ENCODE measurements at places on chromosomes 6 and 20.

GRCh38 chr6:166826264-166826663 lies 130.1 kb downstream of the RNASET2 start:
- no peak for DNase-seq

- no peak for DNase-seq
Observed at GRCh38 chr20:60116128-60116909, 158.1 kb downstream of the CDH26 start.

GRCh38 chr20:4069751-4070150 lies 54.4 kb upstream of the RNF24 start:
- no peak for DNase-seq

DNA sequence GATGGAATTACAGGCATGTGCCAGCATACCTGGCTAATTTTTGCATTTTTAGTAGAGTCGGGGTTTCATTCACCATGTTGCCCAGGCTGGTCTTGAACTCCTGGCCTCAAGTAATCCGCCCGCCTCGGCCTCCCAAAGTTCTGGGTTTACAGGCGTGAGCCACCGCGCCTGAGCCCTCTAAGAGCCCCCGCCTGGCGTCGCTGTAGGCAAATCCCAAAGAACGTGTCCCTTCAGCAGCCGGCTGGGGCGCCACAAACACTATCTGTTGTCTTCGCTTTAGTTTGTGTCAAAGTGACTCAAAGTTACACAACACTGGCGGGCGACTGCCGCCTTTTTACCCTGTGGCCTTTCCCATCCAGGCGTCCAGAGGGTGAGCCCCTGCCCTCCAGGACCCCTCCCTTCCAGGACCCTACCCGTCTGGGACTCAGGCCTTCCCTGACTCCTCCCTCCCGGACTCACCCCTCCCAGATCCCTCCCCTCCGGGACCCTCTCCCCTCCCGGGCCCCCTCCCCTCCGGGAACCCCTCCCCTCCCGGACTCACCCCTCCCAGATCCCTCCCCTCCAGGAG lies 940 bp upstream of the ADRM1 start:
- DNase-seq, result peak; percentile 63

DNA sequence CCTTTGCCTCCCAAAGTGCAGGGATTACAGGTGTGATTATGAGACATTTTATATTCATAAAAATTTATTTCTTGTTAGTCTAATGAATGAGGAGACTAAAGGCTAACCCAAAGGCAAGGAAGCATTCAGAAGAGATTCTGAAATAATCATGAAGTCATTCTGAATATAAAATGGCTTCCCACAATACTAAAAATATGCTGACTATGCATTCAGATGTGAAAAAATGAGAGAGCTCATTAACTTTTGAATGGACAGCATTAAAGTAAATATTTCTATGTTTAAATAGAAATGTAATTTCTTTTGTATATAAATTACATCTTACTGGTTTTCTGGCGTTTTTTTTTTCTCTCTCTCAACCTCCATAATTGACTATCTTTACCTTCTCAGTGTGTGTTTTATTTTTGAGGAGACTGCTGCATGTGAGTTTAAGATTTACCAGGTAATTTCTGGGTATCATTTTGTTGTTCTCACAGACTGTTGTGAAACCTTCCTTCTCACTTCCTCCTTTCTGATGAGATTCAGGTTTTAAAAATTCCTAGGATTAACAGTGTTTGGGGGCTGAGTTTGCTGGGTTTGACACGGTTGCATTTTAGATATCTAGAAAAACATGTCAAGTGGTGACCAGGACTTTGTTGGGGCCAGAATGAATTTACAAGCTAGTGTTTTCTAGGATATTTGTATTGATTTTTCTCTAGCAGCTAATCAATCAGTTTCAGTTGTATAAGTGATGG lies 316.6 kb downstream of the CDKAL1 start:
- DNase-seq, result no peak

DNA sequence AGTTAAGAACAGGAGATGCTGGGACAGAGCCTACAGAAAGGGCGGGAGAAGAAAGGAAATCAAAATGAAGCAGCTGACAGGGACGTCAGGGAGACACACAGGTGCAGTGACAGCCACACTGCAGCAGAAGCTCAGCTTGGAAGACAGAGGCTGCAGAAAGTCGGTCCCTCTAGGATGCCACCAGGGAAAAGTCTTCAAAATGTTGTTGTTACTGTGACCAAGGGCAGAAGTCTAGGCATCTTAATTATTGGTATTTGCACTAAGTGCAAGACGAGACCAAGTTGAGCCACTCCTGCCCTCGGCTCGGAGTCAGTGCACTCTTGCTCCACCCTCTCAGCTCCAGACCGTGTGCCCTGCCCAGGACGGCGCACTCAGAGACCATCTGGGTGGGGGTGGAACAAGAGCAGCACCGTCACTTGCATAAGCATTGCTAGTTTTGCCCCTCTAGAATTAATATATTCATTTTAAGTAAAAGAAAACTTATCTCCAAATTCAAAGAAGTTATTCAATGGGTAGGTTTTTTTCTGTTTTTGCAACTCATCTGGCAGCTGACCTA lies 2.6 kb downstream of the PRR18 start:
- no peak for DNase-seq

GRCh38 chr6:34795836-34796425 lies 4.0 kb downstream of the BLTP3A start:
- DNase-seq, result no peak

- no peak for DNase-seq
Observed at GRCh38 chr6:30991891-30992290, 8.4 kb downstream of the MUC21 start.

All from stimulated activated CD8-positive, alpha-beta memory T cell treated with anti-CD3 and anti-CD28 coated beads, Interleukin-7, amount 100 ng/mL, for 1 hour (primary cell).